ENCODE measurements at places on chromosomes 3 and 15.
A peak's percentile ranks its signal among the peaks of the same experiment; 100 is the strongest.

- DNase-seq, result peak; percentile 18
These were observed 769 bp downstream of the C2CD4A start for GRCh38 chr15:62067448-62068044.

GRCh38 chr3:32592696-32593353, 22.2 kb upstream of the DYNC1LI1 start:
- no peak for DNase-seq

DNA sequence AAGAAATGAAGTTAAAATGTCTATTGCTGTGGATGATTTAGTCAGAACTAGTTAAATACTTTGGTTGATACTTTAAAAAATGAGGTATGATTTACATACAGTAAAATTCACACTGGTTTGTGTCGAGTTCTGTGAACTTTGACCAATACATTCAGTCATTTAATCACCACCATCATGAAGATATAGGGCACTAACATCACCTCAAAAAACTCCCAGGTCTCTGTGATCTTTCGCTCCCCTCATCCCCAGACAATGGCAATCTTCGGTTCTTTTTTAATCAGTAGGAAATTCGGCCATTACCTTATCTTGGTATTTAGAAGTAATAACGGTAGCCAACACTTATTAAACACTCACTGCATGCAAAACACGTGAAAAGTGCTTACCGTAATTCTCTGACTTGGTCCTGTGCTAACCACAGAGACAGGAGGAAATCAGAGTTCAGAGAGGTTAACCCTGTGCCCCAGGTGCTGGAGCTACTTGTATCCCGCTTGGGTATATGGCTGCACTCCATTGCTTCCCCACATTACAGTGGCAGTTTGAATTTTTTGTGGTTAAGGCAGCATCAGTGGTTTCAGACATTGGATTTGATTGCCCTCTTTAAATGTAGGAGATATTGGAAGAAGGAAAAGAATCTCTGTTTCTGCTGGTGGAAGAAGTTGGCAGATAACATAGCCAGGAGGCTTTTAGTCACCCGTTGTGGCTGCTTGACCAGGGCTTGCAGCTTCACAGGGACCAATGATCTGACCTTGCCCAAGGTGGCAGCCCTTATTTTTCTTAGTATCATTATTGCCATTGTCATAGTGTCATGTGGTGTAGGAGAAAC, 4.2 kb downstream of the PLCL2 start:
- no peak for DNase-seq

- no peak for DNase-seq
These were observed 67.5 kb upstream of the AKAP13 start for GRCh38 chr15:85312929-85313331.

DNA sequence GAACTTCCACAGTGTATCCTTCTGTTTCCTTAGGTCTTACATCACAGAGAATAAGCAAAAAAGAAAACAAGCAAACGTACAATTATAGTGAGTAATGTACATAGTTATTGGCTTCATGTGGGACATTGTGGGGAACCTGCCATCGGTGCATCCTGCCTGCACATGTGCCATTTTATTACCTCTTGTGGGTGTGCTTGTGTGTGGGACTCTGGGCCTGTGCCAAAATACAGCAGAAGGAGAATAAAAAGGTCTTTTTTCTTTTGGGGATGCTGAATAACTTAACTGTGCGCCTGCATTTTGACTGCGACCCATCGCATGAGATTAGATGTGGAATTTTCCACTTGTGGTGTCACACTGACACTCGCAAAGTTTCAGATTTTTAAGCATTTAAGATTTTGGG, 169.6 kb upstream of the DCBLD2 start:
- DNase-seq, result no peak

GRCh38 chr3:11370191-11370590, 98.0 kb downstream of the ATG7 start:
- no peak for DNase-seq

DNA sequence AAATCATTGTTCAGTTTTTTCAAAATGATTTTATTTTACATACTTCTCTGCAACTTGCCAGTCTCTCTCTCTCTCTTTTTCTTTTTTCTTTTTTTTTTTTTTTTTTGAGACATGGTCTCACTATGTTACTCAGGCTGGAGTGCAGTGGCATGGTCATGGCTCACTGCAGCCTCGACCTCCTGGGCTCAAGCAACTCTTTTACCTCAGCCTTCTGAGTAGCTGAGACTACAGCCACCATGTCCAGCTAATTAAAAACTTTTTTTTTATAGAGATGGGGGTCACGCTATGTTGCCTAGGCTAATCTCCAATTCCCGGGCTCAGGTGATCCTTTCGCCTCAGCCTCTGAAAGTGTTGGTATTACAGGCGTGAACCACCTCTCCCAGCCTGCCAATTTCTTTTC, 12.1 kb upstream of the ARID3B start:
- DNase-seq, result no peak

GRCh38 chr3:16801223-16801622, 83.5 kb upstream of the PLCL2 start:
- no peak for DNase-seq

GRCh38 chr3:65576966-65577365, 461.8 kb downstream of the MAGI1 start:
- no peak for DNase-seq

DNA sequence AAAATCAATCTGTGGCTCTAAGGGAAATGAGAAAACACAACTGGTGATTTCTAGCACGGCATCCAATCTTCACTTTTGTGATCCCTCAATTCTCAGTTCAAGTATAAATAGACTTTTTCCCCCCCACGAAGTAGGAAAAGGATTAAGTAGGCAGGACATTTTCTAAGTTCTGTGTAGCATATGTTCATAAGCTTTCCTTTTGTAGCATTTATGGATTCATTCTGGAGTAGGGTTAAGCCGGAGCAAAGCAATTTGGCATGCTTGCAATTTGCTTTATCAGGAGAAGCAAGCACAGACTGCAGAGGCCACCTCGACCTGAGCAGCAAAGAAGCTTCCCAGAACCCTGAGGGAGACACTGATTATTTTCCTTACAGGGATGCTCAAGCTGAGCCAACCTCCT, 66.3 kb downstream of the FHIT start:
- no peak for DNase-seq

- DNase-seq, result no peak
These were observed 6.8 kb downstream of the PLA2G4F start for GRCh38 chr15:42149493-42150218.

DNA sequence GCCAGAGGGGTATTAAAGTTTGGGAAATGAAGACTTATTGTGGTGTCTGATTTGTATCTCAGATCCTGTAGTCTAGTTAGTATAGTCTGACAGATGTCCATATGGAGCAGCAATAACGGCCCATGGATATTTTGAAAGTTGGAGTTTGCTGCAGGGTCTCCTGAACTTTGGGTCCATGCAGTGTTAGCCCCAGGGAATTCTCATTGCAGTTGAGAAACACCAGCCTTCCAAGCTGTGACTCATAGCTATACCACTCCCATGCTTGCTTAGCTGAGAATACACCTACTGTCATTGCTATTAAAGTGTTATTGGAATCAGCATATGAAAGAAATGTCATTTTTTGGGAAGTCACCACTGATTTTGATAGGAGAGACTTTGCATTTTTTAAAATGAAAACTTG, 29.2 kb downstream of the TMOD2 start:
- DNase-seq, result no peak

DNA sequence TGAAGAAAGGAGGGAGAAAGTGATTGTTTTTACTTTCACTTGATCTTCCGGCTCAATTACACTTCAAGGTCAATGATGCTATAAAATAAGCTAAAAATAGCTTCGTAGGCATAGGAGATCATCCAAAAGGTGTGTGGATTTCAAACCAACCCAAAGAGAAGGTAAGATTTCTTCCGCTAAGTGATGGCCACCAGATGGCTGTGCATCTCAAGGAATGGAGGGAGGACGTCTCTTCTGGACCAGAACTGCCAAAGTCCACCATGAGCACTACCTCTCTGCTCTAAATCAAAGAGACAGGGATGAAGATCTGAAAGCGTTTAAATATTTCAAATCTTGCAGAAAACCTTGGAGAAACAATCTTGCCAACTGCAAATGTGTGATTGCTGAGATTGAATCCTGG, 199.1 kb upstream of the ZPLD1 start:
- no peak for DNase-seq

DNA sequence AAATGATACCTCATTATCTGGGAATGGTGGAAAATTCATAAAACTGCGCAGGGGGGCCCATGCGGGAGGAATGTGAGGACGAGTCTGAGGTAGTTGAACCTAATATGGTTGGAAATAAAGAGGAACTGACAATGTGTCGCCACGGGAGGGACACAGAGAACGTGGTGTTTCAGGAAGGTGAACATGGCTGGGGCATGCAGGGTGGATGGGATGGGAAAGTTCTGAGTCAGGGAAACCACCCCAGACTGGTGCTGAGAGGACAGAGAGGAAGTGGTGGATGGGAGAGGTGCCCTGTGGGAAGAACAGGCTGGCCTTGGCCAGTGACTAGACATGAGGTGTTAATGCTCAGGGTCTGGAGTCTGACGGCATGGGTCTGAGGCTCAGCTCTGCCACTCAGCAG, 137.1 kb upstream of the WNT5A start:
- DNase-seq, result no peak

DNA sequence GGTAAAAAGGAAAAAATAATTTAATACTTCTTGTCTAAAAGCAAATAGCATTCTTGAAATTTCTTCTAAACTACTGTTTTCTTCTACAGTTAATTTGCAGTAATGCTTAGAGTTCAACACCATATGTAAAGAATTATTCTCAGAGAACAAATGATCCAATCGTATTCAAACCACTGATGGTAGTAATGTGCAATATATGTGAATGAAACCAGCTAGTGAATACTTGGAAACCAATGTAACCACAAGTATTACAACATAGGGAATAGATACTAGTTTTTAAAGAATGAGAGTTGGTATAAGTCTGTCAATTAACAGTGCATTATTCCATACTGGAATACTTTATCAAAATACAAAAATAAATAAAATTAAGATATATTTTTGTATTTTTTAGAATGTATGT, 850.0 kb downstream of the DIPK2A start:
- DNase-seq, result no peak

DNA sequence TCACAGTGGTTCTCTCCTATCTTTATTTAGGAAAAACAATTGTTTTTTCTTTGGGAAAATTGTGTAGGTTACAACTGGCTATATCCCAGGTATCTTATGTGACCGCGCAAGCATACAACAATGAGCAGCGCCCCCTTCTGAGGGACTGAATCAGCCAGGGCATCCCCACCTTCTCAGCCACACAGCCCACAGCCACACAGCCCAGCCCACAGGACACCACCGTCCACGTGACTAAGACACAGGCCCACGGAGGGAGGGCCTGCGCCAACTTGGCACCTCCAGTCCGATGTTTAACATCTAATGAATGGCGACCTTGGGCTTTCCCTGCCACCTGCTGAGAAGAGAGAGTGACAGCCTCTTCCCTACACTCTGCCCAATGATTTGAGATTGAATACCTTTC, 68.1 kb downstream of the ATP10A start:
- no peak for DNase-seq

DNA sequence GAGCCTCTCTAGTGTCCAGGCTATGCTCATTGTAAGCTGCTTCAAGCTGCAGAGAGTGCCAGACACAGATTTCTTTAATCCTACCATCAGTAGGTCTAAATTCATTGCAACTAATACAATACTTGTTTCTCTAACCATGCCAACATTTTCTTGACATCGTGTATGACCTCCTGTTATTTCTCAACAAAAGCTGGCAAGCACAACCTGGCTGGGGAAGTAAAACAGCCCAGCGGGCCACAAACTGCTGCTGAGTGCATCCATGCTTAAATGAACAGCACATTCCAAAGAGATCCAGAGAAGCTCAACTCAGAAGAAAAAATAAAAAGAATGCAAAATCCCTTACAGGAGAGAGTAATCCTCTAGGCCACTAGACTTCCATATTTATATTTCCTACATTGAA, 36.5 kb downstream of the GMNC start:
- no peak for DNase-seq

DNA sequence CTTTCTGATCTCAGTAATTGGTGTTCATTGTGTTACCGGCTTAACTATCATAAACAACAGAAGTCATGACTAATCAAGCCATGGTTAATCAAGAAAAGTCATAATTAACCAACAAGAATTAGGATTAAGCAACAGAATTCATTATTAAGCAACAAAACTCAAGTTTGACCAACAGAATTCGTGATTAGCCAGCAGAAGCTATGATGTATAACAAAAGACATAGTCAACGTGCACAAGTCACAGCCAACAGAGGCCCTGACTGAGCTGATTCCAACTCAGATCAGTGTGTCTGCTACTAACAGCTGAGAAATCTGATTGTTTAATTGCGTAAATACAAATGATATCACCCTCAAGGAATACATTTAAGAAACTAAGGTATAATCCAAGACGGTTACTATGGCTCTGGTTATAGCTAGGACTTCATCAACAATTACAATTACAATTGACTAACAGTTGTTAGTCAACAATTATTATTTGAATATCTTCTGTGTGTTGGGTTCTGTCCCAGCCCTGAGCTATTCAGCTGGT, 67.7 kb downstream of the RARB start:
- DNase-seq, result no peak

DNA sequence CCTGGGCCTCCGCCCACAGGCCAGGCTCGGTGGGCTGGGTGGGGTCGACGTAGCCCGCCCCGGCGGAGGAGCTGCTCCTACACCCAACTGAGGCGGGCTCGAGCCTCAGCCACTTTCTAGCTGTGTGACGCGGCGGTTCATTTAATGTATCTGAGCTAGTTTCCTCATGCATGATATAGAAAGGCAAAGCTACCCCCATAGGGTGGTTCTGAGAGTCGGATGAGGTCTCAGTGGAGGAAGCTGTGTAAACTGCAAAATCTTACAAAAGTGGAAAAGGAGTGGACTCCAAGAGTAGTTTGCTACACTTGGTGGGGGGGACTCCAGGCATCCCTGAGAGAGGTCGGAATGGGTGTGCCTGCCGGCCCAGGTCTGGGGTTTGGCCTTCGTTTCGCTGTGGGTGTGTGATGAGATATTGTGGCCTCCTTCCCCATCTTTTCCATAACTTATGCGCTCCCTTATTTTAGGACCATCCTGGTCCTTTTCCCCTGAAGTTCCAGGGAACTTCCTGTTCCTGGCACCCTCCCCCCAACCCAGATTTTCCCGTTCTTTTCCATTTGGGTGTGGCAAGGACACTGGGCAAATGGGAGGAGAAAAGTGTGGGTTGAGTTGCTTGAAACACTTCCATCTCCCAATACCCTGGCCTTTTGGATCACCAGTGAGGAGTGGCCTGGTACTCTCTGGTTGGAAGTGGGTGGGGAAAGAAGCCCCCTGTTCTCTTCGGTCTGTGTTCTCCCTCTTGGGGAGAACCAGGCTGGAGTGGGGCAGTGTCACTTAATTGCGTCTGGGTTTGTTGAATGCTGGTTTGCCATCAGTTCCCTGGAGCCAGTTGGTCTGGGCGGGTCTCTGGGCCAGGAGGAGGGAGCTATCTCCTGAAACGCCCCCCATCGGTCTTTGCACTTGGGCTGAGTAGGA, 1.1 kb downstream of the PDIA5 start:
- DNase-seq, result no peak

Data from stimulated activated CD4-positive, alpha-beta T cell treated with anti-CD3 and anti-CD28 coated beads, TNF-alpha, amount 100 ng/mL, for 4 hours (primary cell).